ENCODE measurements at places on chromosomes 12 and 14.

DNA sequence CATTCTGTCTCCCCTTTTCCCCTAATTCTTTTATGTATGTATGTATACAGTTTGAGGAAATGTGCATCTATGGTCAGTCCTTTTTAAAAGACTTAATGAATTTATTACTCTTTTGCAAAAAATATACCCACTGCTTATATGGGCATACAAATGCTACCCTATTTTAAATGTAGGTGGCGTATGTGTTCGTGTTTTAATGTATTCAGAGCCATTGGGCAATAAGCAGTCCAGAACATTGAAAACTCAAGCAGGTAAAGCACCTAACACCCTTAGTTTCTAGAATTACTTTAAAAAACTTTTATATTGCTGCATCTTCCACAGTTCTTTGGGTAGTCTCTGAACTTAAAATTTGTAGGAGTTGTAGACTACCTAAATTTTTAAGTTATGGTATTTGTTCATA is 42.6 kb upstream of the A2ML1 start:
- DNase-seq, result no peak

GRCh38 chr14:34629657-34630529 is at the start of gene SNX6:
SNX6 (minus strand) TSS chr14:34630148; CDS start chr14:34630116, 32 bp downstream.
- peak; percentile 78 for DNase-seq

DNA sequence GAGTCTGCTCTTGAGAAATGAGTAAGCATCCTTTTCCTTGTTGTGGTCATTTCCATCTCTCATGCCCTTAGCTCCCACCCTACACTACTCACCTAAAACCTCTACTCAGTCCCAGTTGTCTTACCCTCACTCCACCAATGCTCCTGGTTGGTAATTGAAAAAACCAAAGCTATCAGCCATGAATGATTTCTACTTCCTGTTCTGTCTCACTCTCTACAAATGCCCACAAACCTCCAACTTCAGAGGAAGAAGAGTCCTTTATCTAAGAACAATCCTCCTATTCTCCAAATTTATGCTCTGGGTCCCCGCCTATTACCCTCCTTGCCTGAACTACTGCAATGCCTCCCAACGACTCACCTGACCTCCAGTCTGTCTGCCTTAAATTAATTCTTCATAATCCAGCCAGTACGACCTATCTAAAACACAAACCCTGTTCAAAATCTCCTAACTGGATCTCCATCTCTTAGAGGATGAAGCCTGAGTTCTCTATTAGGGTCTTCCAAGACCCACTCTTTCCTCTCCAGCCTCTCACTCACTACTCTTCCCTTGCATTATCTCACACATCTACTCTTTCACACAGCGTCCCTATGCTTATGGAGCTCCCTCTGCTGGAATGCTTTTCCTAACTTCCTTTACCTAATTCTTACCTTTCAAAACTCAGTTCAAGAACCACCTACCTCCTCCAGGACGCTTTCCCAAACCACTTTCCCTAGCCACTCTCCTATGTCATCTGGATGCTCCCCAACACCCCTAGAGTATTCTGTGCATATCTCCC is 2.2 kb downstream of the DHRS1 start:
- DNase-seq, result no peak

- no peak for DNase-seq
These were observed 1.2 kb downstream of the CDKL1 start for GRCh38 chr14:50395448-50395847.

DNA sequence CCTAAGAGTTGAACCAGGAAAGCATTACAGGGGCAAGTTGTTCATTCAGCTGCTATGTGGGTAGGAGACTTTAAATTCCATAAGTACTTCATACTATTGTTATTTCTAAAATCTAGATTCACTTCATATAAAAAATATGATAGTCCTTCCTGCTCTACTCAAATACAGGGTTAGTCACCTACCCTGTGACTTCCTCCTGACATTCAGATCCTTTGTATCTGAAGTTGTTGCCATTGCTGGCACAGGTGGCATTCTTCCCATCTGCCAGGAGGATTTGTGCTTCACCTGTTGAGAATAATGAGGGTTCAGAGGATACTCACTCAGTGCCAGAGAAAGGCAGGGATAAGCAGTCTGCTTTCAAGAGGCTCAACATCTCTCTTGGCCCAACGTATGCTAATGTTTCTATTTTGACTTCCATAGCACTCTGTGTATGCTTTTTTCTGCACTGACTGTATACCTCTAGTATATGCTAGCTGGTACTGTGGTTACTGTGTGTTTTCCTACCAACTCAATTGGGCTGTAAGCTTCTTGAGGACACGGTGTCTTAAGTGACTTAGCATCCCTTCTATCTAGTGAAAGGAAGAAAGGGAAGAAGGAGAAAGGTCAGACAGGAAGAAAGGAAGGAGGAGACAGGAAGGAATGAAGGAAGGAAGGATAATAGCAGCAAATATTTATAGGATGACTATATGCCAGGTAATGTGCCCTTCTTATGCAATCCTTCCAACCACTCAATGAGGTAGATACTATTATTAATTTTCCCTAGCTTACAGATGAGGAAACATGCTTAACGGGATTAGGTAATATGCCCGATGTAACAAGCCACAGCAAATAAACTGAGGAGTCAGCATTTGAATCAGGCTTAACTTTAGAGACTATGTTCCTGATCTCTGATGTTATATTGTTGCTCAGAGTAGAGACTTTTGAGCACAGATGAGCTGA is 38.5 kb upstream of the FGF6 start:
- DNase-seq, result no peak

DNA sequence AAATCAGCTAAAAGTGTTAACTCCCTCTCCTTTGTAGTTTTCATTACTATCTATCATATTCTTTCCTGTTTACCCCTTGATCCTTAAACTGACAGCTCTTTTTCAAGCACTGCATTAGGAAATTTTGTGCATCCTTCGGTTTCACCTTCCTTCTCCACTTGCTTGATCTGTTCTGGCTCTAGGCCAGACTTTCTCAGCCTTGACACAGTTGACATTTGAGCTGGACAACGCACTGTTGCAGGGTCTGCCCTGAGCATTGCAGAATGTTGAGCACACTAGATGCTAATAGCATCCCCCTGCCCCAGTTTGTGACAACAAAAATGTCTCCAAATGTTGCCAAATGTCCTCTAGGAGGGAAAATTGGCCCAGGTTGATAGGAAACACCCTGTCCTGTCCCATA is 75.4 kb upstream of the KCNJ8 start:
- DNase-seq, result no peak
